Activated T-cell treated with anti-CD3 and anti-CD28 coated beads for 4 hours (primary cell): ENCODE measurements at places on chromosomes 2 and 18.

GRCh38 chr18:55229682-55230081 is 270.4 kb upstream of the CCDC68 start:
- DNase-seq = no peak

DNA sequence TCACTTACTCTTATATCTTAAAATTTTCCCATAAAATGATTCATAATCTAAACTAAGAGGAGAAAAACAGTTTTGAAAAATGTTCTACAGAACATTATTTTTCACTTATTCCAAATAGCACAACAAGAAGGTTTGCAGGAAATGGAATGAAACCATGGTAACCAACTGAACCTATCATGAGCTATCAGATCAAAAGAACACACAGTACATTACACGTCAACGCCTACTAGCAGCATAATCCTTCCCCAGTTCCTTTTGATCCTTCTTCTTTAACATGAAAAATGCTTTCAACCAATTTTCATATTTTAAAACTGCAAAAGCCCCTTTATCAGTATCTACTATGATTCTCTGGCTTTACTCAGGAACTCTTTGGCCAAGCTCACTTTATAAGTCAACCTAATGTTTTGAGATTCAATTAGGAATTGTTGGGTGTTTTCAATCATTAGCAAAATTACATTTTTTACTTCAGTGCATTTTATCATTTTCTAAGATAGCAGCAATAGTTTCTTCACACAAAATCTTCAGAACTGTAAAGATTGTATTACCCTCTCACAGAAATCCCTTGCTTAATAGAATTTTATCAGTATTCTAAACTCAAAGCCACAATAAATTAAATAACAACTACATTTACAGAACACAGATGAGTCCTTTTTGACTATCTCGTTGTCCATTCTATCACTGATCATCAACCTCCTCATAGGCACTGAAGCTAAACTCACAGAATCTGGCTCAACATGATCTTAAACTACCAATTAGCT is 102.5 kb downstream of the CHN1 start:
- no peak for DNase-seq

DNA sequence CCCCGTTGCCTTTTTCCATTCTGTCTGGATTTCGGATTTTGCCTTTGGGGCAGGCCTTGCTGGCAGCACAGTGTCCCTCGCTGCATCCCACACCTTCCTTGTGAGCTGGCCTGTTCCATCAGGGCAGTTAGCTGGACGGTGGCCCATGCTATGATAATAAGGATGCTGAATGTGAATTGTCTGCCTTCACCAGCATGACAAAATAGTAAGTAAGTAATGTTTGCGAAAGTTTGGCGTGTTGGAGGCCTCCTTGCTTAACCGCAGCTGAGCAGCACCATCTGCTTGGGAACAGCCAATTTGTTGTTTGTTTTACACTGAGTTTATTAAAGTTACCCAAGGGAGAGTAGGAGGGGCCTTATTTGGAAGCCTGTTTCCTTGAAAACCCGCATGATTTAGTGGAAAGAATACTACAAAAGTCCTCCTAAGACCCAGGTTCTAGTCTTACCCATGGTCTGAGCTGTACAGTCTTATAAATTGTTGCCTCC is 469.7 kb upstream of the FANCL start:
- DNase-seq = no peak

DNA sequence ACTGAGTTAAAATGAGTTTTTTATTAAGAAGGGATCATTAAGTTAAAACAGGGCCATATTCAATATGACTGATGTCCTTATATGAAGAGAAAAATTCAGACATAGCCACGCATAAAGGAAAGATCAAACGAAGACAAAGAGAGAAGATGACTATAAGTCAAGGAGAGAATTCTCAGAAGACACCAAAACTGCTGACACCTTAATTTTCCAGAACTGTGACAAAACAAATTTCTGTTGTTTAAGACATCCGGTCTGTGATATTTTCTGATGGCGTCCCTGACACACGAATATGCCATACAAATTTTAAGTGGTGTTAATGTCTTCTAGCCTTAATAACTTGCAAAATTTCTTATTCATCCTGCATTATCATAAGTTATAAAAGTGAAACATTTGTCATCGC is 1325.2 kb upstream of the DDX18 start:
- DNase-seq = no peak
